ENCODE measurements at places on chromosomes 7 and 10.

DNA sequence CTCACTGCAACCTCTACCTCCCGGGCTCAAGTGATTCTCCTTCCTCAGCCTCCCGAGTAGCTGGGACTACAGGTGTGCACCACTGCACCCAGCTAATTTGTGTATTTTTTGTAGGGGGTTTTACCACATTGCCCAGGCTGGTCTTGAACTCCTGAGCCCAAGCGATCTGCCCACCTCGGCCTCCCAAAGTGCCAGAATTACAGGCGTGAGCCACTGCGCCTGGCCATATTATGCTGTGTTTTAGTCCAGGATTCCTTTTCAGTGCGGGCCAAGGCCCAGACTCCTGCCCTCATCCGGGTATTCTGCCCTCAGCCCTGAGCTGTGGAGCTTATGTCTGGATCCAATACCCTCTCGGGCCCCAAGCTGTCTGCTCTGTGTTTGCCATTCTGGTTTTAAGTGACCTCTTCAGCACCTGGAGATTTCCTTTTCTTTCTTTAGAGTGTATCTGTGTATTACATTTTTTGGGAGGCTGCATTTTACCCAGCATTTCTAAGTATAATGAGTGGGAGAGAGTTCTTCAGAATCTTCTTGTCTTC, 114.9 kb downstream of the BUB3 start:
- DNase-seq, result no peak

GRCh38 chr7:129523924-129524323, 21.6 kb downstream of the SMKR1 start:
- no peak for DNase-seq

- DNase-seq, result no peak
Measured at GRCh38 chr10:85612378-85612775, 754.2 kb downstream of the GRID1 start.

DNA sequence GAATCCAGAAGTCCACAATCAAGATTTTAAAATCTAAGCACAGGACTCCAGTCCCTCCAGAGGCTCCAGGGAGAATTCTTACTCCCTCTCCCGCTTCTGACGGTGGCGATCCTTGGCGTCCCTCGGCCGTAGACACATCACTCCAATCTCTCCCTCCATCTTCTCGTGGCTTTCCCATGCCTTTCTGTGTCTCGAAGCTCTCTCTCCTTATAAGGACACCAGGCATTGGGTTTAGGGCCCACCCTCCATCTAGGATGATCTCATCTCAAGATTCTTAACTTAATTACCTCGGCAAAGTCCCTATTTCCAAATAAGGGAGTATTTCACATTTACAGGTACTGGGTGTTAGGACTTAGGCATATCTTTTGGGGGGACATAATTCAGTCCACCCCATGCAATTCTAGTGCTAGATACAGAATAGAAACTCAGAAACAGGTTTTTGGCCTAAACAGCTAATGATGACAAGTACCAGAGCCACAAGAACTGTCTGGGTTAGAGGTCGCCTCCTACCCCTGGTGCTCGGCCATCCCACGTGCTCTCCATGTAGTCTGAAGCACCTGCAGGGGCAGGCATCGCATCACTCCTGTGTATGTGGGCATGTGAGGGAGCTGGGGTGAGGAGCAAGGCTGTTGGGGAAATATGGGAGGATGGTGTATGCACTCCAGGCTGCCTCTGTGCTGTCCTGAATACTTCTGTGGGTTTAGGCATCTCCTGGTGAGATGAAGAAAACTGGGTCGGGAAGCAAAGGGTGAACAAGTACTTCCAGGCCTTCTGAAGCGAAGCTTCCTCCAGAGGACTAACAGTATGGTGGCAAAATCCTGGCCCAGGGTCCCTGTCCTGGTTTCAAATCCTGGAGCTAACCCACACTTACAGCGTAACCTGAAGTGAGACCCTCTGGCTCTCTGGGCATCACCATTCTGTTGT, 298.3 kb upstream of the ZMIZ1 start:
- no peak for DNase-seq

Measured in mesenchymal stem cell (in vitro differentiated cells and primary cell).